ENCODE measurements at places on chromosomes 5 and 9.
A peak's percentile ranks its signal among the peaks of the same experiment; 100 is the strongest.

GRCh38 chr9:137968235-137968634, 90.7 kb downstream of the CACNA1B start:
- DNase-seq, result no peak

GRCh38 chr5:108212775-108213346, 169.0 kb downstream of the FBXL17 start:
- peak; percentile 3 for DNase-seq

- no peak for DNase-seq
Observed at GRCh38 chr9:124983698-124984097, 42.8 kb upstream of the GOLGA1 start.

GRCh38 chr5:80399526-80400239, 8.2 kb upstream of the ZFYVE16 start:
- DNase-seq, result peak; percentile 63

- DNase-seq, result no peak
Observed at GRCh38 chr5:6497262-6497661, 48.6 kb downstream of the UBE2QL1 start.

GRCh38 chr5:124056326-124056990, 544.5 kb downstream of the CSNK1G3 start:
- no peak for DNase-seq

DNA sequence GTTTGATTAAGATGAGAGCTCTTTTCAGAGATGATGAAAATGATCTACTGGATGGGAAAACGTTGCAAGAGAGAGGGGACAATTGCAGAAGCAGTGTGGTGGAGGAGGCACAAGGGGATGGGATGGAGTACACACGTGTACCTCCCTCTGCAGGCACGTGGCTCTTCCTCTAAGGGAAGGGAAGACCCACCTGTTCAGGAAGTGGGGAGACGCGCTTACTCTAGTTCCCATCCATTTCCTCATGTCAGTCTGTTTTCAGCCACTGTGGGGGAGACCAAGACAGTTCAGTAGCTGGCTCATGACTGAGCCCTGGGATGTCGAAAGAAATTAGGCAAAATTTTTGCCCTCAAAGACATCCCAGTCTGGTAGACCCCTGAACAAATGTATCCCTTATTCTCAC, 619.2 kb upstream of the CLINT1 start:
- no peak for DNase-seq

DNA sequence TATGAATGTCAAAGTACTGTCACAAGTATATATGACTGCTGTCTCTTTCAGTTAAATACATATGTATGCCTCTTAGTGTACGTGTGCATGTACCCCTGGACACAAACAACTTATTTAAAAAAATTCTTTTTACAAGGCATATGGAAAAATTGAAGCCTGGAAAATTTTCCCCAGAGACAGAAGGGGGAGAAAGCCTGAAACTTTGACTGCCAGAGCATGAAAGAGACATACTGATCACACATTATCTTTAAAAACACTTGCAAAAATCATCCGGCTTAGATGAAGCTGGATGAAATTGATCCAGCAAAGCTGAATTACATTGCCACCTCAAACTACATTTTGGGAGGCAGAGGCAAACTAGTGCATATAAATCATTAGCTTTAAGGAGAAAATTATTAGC, 88.0 kb upstream of the NFIB start:
- DNase-seq, result no peak

DNA sequence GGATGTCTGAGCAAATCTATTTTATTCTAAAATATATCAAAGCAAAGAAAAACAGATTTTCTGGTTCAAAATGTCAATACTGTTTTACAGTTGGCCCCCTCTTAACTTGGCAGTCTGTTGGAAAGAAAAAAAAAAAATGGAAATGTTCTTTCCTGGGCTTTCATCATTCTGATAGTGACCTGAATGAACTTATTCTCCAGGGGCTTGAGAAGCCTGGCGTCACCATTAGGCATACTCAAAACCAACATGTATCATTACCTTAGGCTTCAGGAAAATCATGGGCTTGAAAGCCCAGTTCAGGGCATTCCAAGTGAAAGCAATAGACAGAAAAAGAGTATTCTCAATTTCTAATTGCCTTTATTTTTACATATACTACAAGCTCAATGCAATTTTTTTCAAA, 283.7 kb upstream of the PUM3 start:
- DNase-seq, result no peak

DNA sequence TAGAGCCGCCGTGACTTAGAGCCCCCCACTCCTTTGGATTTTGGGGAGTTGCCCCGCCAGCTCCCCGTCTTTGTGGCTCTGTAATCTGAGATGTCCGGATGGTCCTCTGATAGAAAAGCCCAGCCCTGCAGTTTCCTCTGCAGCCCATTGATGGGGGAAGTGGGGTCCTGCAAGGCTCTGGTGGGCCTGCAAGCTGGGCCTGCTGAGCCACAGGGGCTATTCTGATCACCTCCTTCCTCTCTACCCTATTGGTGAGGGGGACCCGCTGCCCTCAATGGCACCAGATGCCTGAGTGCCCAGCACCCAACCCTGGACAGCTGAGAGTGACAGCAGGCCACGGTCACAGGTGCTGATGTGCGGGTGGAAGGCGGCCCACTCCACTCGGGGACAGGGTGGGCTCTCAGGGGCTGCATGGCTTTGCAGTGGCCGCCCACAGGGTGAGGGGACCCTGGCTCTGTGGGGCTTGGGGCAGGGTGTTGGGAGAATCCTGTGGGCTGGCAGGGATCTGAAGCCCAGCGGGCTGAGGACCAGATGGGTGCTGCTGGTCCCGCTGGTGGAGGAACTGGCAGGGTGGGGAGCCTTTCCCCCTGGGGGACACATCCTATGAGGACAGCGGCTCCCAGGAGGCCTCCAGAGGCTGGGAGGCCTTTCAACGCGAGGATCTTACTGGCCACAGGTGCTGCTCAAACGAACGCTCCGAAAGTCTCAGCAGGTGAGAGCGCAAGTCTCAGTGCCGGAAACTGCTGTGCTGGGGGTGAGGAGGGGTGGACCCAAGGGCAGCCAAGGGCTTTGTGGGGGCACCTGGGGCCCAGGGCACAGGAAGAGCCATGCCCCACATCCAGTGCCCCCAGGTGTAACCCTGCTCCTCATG, 30.0 kb upstream of the LPCAT1 start:
- no peak for DNase-seq

DNA sequence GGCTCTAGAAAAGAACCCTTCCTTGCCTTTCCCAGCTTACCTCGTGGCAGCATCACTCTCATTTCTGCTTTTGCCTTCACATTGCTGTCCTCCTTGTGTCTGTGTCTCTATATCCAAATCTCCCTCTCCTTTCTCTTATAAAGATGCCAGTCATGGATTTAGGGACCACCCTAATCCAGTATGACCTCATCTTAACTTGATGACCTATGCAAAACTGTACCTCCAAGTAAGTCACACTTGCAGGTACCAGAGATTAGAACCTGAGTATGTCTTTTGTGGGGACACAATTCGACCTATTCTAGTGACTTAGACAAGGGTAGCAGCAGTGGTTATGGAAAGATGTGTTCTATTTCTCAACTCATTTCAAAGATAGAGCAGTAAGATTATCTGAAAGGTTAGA, 160.1 kb downstream of the HMHB1 start:
- no peak for DNase-seq

DNA sequence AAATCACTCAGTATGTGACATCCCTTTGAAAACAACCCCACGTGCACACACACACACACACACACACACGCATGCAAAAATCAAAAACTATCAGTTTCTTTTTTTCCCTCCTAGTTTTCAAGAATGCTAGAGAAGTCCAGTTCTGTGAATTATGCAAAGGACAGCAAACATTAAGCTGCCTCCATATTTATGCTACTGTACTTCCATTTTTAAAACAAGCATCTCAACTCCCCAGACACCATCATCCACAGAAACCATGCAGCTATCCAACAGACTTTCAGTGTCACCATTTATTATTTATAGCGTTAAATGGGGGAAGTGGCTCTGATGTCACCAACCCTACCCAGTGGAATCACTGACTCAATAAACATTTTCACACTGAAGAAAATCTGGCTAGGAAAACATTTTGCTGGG, 1.6 kb downstream of the FBXW11 start:
- DNase-seq, result no peak

DNA sequence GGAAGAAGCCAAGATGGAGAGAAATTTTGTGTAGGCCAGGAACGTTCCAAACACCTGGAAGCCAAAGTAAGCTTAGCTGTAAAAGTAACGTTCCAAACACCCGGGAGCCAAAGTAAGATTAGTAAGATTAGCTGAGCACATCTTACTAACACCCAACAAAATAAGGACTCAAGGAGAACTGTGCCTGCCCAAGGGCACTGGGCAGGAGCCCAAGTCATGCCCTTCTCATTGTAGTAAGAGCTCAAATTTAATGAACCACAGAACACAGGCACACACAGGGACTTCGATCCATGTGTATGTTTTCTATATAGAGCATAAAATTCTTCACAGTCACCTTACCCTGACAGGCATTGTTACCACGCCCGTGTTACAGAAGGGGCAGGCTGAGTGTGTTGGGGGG, 36.1 kb upstream of the NXNL2 start:
- no peak for DNase-seq

DNA sequence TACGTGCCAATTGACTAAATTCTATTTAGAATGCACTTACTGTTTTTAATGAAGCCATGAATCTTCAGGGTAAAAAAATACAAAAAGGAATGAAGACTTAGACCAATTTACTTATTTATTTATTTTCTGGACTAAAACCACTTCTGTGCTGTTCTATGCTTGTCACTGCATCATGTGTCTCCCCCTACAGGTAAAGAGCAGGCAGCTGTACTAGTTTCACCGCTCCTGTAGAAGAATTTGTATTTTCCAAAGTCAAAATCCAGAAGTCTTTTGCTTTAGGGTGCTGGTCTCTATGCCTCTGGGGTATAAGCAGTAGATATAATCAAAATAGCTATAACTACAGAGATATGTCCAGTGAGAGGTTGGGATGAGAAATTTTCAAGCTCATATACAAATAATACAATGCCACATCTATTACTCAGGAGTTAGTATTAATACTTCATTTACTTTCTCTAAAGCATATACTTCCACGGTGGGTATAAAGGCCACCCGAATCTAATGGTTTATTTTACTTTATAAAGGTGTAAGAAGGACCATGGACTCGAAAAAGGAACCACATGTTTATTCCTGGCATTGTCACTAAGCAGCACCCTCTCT, 591.5 kb downstream of the RAB3C start:
- peak; percentile 55 for DNase-seq

- DNase-seq, result no peak
Observed at GRCh38 chr5:174511714-174512253, 212.6 kb upstream of the MSX2 start.

- DNase-seq, result no peak
Observed at GRCh38 chr5:55454282-55454681, 80.5 kb downstream of the PLPP1 start.

DNA sequence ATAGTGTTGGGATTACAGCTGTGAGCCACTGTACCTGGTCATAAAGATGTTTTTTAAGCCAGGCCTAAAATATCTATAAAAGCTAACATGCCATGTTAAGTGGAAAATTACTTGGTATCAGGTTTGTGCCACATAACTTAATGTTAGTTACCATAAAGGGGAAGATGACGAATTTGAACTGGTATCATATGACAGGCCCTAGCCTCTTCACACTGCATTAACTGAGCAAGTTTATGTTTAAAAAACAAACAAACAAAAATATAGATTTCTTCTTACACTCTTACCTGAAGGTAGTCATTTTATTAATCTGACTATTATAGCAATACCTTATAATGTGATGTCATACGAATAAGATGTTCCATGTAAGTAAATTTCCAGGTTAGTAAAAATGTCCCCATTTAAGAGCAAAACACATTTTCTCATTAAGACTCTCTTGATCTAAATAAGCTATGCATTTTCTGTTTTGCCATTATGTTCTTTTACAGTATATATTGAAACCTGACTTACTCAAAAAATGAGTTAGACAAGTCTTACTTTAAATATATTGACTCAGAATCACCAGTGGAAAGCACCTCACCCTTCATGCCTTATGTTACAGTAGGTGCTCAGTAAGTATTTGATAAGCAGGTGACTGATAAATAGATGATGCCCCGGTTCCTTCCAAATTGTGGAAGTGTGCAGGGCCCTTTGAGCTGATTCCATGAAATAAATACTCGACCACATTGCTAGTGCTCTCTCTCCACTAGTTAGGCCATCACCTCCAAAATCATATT, 125.4 kb downstream of the CDC42SE2 start:
- DNase-seq, result no peak

GRCh38 chr9:123823194-123823947, 106.6 kb downstream of the DENND1A start:
- no peak for DNase-seq

GRCh38 chr9:92680166-92681119, 10.5 kb upstream of the IPPK start:
- DNase-seq, result peak; percentile 26

- no peak for DNase-seq
Observed at GRCh38 chr5:170010595-170010994, 30.3 kb upstream of the INSYN2B start.

DNA sequence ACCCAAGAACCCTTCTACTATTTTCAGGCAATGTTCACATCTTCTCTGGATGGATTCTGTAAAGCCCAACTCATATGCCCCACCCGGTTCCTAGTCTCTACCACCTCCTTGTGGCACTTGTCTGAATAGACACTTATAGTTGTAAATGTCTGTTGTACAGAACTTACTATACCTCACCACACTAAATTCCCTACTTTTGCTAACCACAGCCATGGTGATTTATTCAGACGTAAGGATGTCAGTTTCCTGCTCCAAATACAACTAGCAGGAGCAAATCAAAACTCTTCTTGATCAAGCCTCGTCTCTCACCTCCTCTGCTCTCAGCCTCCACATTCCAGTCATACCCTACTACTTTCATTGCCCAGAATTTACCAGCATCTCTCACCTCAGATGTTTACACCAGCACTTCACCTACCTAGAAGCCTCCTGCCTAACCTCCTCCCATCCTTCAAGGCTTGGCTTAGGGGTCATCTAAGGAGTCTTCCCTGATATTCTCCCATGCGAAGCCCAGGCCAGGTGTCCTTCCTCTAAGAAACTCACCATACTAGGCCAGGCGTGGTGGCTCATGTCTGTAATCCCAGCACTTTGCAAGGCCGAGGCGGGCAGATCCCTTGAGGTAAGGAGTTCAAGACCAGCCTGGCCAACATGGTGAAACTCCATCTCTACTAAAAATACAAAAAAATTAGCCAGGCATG, 75.5 kb downstream of the MAPKAP1 start:
- DNase-seq, result peak; percentile 62

GRCh38 chr9:33439731-33440130, 7.7 kb downstream of the AQP3 start:
- no peak for DNase-seq

DNA sequence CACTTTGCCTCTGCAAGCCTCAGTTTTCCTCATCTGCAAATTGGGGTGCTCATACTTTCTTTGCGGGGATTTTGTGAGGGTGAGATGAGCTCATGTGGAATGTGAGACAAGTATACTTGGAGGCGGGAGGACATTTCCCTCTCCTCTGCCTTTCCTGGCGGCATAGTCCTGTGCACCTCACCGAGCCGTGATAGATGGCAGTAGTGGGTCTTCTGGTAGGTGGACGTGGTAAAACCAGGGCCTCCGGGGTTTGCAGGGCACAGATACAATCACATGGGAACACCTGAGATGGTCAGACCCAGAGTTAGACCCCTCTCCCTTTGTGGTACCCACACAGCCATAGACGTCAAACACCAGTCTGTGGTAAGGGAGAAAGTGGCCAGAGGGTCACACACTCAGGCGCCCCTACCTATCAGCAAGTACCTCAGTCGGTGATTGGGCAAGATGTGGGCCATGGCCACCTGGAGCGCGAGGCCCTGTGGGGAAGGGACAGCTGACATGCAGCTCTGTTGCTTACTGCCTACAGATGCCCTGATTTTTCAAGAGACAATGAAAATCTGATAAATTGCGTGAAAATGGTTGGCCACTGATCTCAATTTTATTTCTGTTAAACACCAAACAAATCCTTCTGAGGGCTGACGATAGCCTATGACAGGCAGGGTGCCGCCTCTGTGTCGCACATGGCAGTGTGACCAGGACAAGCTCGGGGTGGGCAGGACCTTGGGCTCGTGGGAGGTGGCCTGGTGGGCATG, 9.9 kb downstream of the ERGIC1 start:
- DNase-seq, result no peak

Measured in HT1080 (cell line).